ENCODE measurements at places on chromosomes 2 and 18.

DNA sequence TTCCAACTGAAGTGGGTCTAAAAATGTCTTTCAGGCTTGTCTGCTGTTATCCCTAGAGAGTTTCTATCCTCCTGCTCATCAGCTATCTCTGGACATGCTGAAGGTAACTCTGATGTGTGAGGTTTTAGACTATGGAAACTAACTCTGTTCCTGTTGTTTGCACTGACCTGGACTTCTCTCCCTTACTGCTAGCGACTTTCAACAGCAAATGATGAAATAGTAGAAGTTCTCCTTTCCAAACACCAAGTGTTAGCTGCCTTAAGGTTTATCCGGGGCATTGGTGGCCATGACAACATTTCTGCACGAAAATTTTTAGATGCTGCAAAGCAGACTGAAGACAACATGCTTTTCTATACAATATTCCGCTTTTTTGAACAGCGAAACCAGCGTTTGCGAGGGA is 26.9 kb downstream of the RMC1 start:
- peak; percentile 81 for DNase-seq

- no peak for DNase-seq
Measured at GRCh38 chr2:11069566-11070185, 85.6 kb upstream of the SLC66A3 start.

GRCh38 chr2:152858594-152859265 is 140.3 kb downstream of the ARL6IP6 start:
- no peak for DNase-seq

GRCh38 chr2:230866756-230867523 is 2.2 kb downstream of the ITM2C start:
- peak; percentile 45 for DNase-seq

- DNase-seq = peak; percentile 65
Measured at GRCh38 chr2:127179766-127180165, 40.3 kb downstream of the CYP27C1 start.

- DNase-seq = no peak
Measured at GRCh38 chr2:55781542-55781941, 87.9 kb upstream of the PNPT1 start.

GRCh38 chr2:238174701-238175100 is 15.9 kb downstream of the ERFE start:
- no peak for DNase-seq

DNA sequence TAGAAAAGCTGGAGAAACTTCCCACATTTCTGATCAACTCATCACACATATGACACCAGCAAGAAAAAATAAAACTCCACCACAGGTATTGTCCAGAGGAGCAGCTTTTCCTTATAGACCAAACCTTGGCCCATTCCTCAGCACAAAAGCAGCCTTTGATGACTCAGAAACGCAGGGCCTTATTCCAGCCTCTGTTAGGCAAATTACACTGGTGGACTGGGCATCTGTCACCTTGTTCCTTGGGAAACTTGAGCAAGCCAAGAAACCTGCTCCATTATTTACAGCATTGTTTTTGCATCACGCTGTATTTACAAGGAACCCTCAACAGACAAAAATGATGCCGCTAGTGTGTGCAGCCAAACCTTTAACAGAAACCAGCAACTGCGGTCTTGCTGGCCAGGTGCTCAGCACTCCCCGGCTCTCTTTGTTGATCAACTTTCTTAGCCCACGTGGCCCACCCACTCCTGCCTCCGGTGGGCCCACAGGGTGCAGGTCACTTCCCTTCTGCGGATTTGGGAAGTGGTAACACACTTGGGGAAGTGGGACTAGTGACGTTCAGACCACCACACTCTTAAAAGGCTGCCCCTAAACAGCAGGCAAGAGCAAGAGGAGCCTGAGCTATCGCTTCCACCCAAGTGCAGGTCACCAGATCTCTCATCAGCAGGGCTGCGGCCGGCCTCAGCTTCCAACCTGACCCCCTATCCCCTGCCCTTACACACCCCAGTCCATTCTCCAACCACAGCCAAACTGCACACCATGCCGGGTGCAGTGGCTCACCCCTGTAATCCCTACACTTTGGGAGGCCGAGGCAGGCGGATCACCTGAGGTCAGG is 1.5 kb downstream of the AP1S3 start:
- peak; percentile 74 for DNase-seq

DNA sequence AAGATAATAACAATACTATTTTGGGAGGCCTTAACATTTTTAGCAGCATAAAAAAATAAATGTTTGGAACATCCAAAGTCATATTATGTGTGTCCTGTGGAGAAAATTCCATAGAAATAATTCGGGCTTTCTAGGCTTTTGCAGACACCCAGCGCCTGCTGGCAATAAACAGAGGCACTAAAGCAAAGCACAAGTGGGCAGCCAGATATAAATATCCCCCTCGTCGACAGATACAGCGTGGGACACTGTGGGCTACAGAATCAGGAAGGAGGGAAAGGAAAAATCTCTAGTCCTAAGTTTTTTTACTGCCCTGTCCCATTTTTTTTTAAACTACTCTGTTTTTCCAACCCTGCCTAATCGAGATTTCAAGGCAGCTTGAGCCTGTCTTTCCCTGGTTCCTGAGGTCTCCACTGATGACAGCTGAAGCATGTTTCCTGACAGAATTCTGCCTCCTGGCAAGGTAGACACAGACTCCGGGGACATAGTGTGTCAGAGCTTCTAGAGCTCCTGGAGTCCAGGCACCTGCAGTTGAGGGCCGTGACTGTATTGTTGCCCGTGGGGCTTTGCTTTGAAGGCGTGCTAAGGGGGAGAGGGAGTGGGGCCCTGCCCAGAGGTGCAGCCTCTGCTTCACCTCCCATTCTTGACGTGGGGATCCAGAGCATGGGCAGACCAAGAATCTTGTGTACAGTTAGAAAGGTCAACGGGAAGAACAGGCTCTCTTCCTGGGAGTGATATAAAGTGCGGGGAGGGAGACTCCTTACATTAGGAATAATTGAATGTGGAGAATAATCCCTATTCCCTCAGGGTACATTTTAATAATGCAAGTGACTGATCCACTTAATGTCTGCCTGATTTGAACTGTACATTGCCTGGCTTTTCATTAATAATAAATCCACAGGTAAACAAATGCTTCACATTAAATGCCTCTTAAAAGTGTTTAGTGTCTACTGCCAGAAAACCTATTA is 232.3 kb downstream of the DCC start:
- DNase-seq = no peak

GRCh38 chr2:151556121-151556520 is 146.4 kb downstream of the RIF1 start:
- no peak for DNase-seq

- DNase-seq = peak; percentile 98
Measured at GRCh38 chr2:38128653-38129052, 52.7 kb upstream of the CYP1B1 start.

- DNase-seq = no peak
Measured at GRCh38 chr18:7584646-7585275, 17.6 kb downstream of the PTPRM start.

Measured in suppressor macrophage (primary cell).